ENCODE measurements at places on chromosomes 4 and X.

- no peak for DNase-seq
Observed at GRCh38 chr4:56674984-56675383, 6.1 kb downstream of the HOPX start.

DNA sequence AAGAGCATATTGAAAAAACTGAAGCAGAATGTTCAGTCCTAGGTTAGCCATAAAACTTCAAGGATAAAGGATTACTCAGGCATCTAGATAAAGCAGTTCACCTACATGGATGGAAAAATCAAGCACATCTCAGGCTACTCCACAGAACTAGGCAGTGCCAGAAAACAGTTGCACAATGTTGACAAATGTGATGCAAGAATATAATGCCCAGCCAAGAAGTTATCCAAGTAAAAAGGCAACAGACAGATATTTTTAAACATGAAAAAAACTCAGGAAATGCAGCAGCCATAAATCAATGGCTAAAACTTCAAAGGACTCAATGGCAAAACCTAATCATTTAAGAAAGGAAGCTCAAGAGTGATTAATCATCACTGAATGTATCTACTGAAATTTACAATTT is 456.0 kb upstream of the FAM241A start:
- no peak for DNase-seq

- no peak for DNase-seq
Observed at GRCh38 chr4:41385481-41385880, 128.8 kb downstream of the UCHL1 start.

DNA sequence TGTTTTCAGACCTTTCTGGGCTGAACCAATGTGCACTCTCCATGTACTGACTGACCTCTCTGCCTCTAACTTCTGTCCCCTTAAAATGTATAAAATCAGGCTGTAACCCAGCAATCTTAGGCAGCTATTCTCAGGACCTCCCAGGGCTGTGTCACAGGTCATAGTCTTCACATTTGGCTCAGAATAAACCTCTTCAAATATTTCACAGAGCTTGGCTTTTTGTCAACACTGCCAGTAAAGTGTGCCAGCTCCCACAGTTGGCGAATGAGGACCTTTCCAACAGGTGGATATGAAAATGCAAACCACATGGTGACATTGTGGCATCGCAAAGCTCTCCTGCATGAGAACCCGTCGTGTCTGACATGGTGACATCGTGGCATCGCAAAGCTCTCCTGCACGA is 76.4 kb downstream of the ACOX3 start:
- DNase-seq = no peak

DNA sequence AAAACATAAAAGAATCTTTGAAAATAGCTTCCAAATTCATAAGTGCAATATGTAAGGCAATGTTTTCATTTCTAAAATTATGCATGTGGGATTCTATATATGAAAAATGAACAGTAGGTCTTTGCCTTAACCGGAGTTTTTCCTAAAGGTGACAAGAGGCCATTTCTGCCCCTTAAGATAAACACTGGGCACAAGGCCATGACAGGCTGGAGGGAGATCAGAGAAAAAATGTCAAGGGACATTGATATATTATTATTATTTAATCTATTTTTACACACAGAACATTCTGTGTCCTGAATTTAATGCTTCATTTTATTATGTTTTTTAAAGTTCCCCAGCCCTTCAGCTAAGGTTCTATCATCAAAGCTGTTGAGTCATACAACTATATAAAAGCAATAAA is 118.8 kb downstream of the CHM start:
- DNase-seq = no peak
